ENCODE measurements at places on chromosomes 4 and X. TPM values are rescaled to one million over a fixed set of nuclear protein-coding genes. Genes with fewer than 3 reads are reported as not detected.

- DNase-seq = no peak
- H3K27ac ChIP-seq = no peak overlapping the region
- H3K36me3 ChIP-seq = no peaks in the 10 kb centered on the region
- no peak overlapping the region for H3K4me3 ChIP-seq
- no peaks in the 10 kb centered on the region for H3K27me3 ChIP-seq
- no peaks in the 10 kb centered on the region for H3K4me1 ChIP-seq
Measured at GRCh38 chrX:106902684-106903083, 457 bp downstream of the RIPPLY1 start.

DNA sequence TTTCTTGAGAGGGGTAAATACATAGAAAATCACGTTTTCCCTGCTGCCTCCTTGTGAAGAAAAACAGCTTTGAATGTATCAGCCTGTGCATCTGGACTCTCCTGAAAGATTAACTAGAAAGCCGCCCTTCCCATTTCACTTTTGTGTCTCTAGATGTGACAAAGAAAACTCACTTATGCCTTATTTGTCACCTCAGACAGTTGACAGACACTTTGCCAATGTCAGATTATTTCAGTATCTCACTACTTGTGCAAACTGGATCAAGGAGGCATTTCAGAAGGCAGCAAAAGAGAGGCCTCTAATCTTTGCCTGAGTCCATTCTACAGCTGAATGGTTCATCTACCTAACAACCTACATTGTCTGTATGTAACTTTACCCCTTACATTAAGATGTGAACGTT is 754.9 kb downstream of the RPA4 start:
- no peaks in the 10 kb centered on the region for H3K36me3 ChIP-seq
- H3K27me3 ChIP-seq = no peaks in the 10 kb centered on the region
- H3K4me1 ChIP-seq = no peaks in the 10 kb centered on the region
- no peak for DNase-seq

- no peaks in the 10 kb centered on the region for H3K36me3 ChIP-seq
- no peaks in the 10 kb centered on the region for H3K27me3 ChIP-seq
- DNase-seq = no peak
- no peak overlapping the region for H3K27ac ChIP-seq
Measured at GRCh38 chr4:109032671-109033070, 269.8 kb downstream of the COL25A1 start.

- no peaks in the 10 kb centered on the region for H3K27me3 ChIP-seq
- H3K36me3 ChIP-seq = peaks cover 79% of the 10 kb centered on the region
- no peak overlapping the region for H3K27ac ChIP-seq
- H3K4me1 ChIP-seq = no peaks in the 10 kb centered on the region
- H3K4me3 ChIP-seq = no peak overlapping the region
Measured at GRCh38 chrX:16739574-16739973, 20.2 kb downstream of the SYAP1 start.

- no peaks in the 10 kb centered on the region for H3K27me3 ChIP-seq
- H3K27ac ChIP-seq = no peak overlapping the region
- H3K4me3 ChIP-seq = no peak overlapping the region
- peaks cover 72% of the 10 kb centered on the region for H3K36me3 ChIP-seq
- no peak for DNase-seq
- no peaks in the 10 kb centered on the region for H3K4me1 ChIP-seq
Measured at GRCh38 chr4:143458966-143459365, 54.5 kb upstream of the SMARCA5 start.

- no peak overlapping the region for H3K27ac ChIP-seq
- H3K27me3 ChIP-seq = no peaks in the 10 kb centered on the region
- no peak overlapping the region for H3K4me3 ChIP-seq
- no peaks in the 10 kb centered on the region for H3K36me3 ChIP-seq
- no peak for DNase-seq
- H3K4me1 ChIP-seq = peaks cover 5% of the 10 kb centered on the region
Measured at GRCh38 chr4:42359711-42360110, 37.6 kb upstream of the SHISA3 start.

- no peaks in the 10 kb centered on the region for H3K4me1 ChIP-seq
- no peak for DNase-seq
- H3K27ac ChIP-seq = peak overlapping the region; percentile 70
- H3K36me3 ChIP-seq = no peaks in the 10 kb centered on the region
Measured at GRCh38 chrX:132118358-132118757, 9.5 kb downstream of the FRMD7 start.

DNA sequence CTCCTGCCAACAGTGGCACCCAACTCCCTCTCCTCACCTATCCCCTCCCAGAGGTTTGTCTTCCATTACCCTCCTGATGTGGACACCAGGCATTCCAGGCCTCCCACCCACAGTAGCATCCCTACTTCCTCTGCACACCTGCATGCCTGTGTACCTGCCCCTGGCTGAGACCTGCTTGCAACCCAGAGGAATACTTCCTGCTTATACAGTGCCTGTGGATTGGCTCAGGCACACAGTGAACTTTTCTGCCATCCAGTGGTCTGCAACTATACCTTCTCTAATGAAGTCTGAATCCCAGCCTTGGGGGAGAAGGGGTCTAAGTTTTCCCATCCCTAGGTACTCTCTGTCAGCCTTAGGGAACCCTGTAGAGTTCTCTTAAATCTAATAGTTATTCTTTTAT is 169.9 kb downstream of the IQCM start:
- H3K4me3 ChIP-seq = no peak overlapping the region
- no peak for DNase-seq
- H3K27ac ChIP-seq = no peak overlapping the region
- H3K36me3 ChIP-seq = no peaks in the 10 kb centered on the region

GRCh38 chr4:125091-125771 is 930 bp downstream of the ZNF718 start:
- H3K36me3 ChIP-seq = no peaks in the 10 kb centered on the region
- peak overlapping the region; percentile 92 for H3K4me3 ChIP-seq
- peaks cover 8% of the 10 kb centered on the region for H3K4me1 ChIP-seq

- H3K27me3 ChIP-seq = no peaks in the 10 kb centered on the region
- H3K27ac ChIP-seq = no peak overlapping the region
- no peak for DNase-seq
- no peaks in the 10 kb centered on the region for H3K36me3 ChIP-seq
- no peak overlapping the region for H3K4me3 ChIP-seq
- H3K4me1 ChIP-seq = no peaks in the 10 kb centered on the region
Measured at GRCh38 chr4:7540206-7540605, 105.5 kb upstream of the PSAPL1 start.

- H3K4me3 ChIP-seq = no peak overlapping the region
- no peak for DNase-seq
- no peak overlapping the region for H3K27ac ChIP-seq
- H3K27me3 ChIP-seq = no peaks in the 10 kb centered on the region
- H3K36me3 ChIP-seq = no peaks in the 10 kb centered on the region
Measured at GRCh38 chrX:69073721-69074120, 91.5 kb downstream of the PJA1 start.

- H3K27me3 ChIP-seq = no peaks in the 10 kb centered on the region
- H3K4me1 ChIP-seq = peaks cover 4% of the 10 kb centered on the region
- H3K4me3 ChIP-seq = no peak overlapping the region
- no peaks in the 10 kb centered on the region for H3K36me3 ChIP-seq
Measured at GRCh38 chr4:167885872-167886271, 206.5 kb upstream of the ANXA10 start.

GRCh38 chrX:42857766-42858165 is 79.8 kb upstream of the PPP1R2C start:
- no peaks in the 10 kb centered on the region for H3K36me3 ChIP-seq
- H3K4me3 ChIP-seq = no peak overlapping the region
- H3K4me1 ChIP-seq = no peaks in the 10 kb centered on the region
- H3K27me3 ChIP-seq = no peaks in the 10 kb centered on the region

DNA sequence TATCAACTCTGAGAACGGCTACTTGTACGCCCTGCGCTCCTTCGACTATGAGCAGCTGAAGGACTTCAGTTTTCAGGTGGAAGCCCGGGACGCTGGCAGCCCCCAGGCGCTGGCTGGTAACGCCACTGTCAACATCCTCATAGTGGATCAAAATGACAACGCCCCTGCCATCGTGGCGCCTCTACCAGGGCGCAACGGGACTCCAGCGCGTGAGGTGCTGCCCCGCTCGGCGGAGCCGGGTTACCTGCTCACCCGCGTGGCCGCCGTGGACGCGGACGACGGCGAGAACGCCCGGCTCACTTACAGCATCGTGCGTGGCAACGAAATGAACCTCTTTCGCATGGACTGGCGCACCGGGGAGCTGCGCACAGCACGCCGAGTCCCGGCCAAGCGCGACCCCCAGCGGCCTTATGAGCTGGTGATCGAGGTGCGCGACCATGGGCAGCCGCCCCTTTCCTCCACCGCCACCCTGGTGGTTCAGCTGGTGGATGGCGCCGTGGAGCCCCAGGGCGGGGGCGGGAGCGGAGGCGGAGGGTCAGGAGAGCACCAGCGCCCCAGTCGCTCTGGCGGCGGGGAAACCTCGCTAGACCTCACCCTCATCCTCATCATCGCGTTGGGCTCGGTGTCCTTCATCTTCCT is 2.7 kb downstream of the PCDH10 start:
- H3K4me3 ChIP-seq = peak overlapping the region; percentile 54
- no peak overlapping the region for H3K27ac ChIP-seq
- peaks cover 40% of the 10 kb centered on the region for H3K4me1 ChIP-seq
- DNase-seq = no peak
- no peaks in the 10 kb centered on the region for H3K36me3 ChIP-seq
- peaks cover 7% of the 10 kb centered on the region for H3K27me3 ChIP-seq

DNA sequence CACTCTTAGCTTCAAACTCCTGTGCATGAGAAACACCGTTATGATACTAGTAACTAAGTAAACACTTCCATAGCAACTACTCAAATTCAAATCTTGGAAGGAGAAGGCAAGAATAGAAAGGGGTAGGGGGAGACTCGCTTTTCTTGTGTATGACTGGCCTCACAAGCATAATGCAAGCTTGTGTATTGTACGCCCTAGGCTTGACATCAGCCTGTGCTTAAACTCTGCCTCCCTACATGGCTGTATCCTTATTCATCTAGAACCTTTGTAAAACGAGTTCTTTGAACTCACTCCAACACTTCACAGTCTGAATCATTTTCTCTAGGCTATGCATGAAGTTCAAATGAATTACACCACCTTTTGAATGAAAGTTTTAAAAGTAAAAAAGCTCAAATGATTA is 1071.2 kb upstream of the ADGRL3 start:
- no peaks in the 10 kb centered on the region for H3K4me1 ChIP-seq
- H3K27ac ChIP-seq = no peak overlapping the region
- no peak for DNase-seq

DNA sequence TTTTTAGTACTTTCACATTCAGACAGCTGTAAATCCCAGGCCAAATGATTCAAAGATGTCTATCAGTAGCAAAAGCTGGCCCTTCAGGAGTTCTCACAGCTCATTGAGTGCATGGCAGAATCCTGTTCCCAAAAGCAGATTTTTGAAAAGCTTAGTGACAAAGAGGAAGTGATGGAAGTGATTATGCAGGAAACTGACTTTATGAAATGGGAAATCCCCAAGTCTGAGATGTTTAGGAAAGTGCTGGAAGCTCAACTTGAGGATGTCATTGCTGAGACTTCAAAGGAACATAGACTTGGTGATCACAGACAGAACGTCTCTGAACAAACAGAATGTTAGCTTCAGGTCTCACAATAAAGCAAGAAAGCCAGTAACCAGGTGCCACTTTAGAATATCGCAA is 51.0 kb upstream of the CFAP47 start:
- no peak overlapping the region for H3K4me3 ChIP-seq
- no peak overlapping the region for H3K27ac ChIP-seq
- H3K27me3 ChIP-seq = no peaks in the 10 kb centered on the region
- H3K4me1 ChIP-seq = no peaks in the 10 kb centered on the region

DNA sequence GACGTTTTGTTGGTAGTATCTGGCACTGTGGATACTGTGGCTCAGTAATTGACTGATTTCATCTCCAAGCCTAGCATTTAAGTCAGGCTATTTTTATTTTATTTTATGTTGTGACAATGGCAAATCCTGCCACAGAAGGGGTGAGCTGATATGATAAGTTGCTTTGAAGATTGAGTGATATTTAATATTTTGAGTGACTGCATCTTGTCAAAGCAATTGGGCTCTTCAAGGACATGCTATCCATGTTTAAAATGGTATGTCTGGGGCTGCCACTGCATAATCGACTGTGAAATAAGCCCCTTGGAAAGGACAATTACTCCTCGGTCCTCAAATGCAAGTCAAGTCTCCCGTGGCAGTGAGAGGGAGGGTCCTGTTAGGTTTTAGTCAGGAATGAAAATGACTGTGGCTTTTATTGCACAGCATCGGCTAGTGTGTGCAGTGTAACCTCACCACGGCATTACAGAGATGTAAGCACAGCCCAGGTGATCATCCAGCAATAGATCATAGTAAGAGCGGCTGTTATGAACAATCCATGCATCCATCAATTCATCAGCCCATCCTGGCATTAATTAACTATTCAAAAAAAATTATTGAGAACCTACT is 178.2 kb downstream of the GBA3 start:
- no peak overlapping the region for H3K27ac ChIP-seq
- H3K4me1 ChIP-seq = no peaks in the 10 kb centered on the region
- no peak overlapping the region for H3K4me3 ChIP-seq
- no peak for DNase-seq
- no peaks in the 10 kb centered on the region for H3K36me3 ChIP-seq

- DNase-seq = no peak
- no peaks in the 10 kb centered on the region for H3K4me1 ChIP-seq
- no peaks in the 10 kb centered on the region for H3K36me3 ChIP-seq
- no peaks in the 10 kb centered on the region for H3K27me3 ChIP-seq
Measured at GRCh38 chr4:27703771-27704170, 843.1 kb downstream of the STIM2 start.

DNA sequence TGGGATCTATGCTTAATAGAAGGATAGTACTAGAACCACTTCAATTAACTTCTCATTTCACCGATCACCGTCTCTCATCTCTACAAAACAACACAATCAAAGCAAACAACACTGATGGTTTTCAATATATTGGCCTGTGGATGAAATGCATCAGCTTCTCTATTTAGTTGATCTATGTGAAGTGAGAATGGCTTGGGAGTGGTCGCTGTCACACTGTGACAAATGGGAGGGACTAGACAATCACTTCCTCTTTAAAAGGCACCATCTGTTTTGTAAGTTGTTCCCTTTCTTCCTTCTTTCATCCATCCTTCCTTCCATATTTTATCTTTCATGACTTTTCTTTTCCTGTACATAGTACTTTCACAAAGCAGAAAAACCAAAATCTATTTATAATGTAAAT is 23.9 kb upstream of the NWD2 start:
- DNase-seq = no peak
- H3K4me3 ChIP-seq = no peak overlapping the region
- no peaks in the 10 kb centered on the region for H3K27me3 ChIP-seq
- no peak overlapping the region for H3K27ac ChIP-seq
- H3K36me3 ChIP-seq = no peaks in the 10 kb centered on the region
- no peaks in the 10 kb centered on the region for H3K4me1 ChIP-seq

DNA sequence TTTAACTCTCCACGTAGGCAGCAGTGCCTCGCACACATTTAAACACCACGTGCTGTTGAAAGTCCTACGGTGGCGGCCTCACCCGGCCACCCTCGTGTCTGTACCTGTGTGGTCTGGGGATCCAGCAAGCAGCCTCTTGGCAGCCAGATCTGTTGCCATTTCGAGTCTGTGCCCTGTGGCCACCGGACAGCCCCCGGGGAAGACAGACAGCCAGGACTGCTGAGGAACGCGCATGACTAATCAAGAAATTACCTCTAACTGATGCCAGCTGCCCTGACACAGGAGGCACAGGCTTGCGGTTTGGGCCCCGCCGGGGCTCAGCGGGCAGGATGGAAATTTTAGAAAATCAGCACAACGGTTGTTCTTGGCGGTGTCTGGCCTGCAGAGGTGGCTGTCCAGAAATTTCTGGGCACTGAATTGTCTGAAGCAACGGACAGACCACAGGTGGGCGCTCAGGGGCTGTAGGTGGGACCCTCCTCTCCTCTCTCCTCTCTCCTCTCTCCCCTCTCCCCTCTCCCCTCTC is 15.6 kb upstream of the ASMTL start:
- no peak for DNase-seq
- H3K36me3 ChIP-seq = no peaks in the 10 kb centered on the region
- H3K27ac ChIP-seq = no peak overlapping the region

ANAPC10 gene
- 21.2 TPM for total RNA-seq

UGT2B17 gene
- total RNA-seq = not detected

DDX60 gene
- total RNA-seq = 9.7 TPM

CT45A3 gene
- total RNA-seq = not detected

DIAPH2 gene
- total RNA-seq = 17.1 TPM

SUV39H1 gene
- total RNA-seq = 12.1 TPM

RASSF6 gene
- 5.8 TPM for total RNA-seq

TMSB15B gene
- total RNA-seq = 0.15 TPM
